Glutamatergic neuron (in vitro differentiated cells): ENCODE measurements at places on chromosomes 6 and 20. TPM values are rescaled to one million over a fixed set of nuclear protein-coding genes. Genes with fewer than 3 reads are reported as not detected.
A peak's percentile ranks its signal among the peaks of the same experiment; 100 is the strongest.

GRCh38 chr6:8436966-8437365 lies 1.6 kb upstream of the SLC35B3 start:
- H3K4me3 ChIP-seq = peak overlapping the region; percentile 34
- no peak for DNase-seq
- no peaks in the 10 kb centered on the region for H3K27me3 ChIP-seq
- peaks cover 13% of the 10 kb centered on the region for H3K4me1 ChIP-seq
- no peaks in the 10 kb centered on the region for H3K36me3 ChIP-seq

Gene AKAP12
- 240 TPM for total RNA-seq

GRCh38 chr20:10172998-10173655 lies 45.5 kb upstream of the SNAP25 start:
- DNase-seq = no peak
- peaks cover 3% of the 10 kb centered on the region for H3K27me3 ChIP-seq
- H3K36me3 ChIP-seq = no peaks in the 10 kb centered on the region
- no peak overlapping the region for H3K4me3 ChIP-seq
- H3K27ac ChIP-seq = no peak overlapping the region
- H3K4me1 ChIP-seq = peaks cover 10% of the 10 kb centered on the region

- no peak for DNase-seq
- H3K4me1 ChIP-seq = peaks cover 1% of the 10 kb centered on the region
- H3K36me3 ChIP-seq = no peaks in the 10 kb centered on the region
- peaks cover 3% of the 10 kb centered on the region for H3K27me3 ChIP-seq
Observed at GRCh38 chr20:39036851-39037250, 74.7 kb downstream of the DHX35 start.

Gene KCNG1
- 3.6 TPM for total RNA-seq

- H3K27me3 ChIP-seq = peaks cover 2% of the 10 kb centered on the region
- peaks cover 32% of the 10 kb centered on the region for H3K4me1 ChIP-seq
- no peaks in the 10 kb centered on the region for H3K36me3 ChIP-seq
- no peak overlapping the region for H3K27ac ChIP-seq
- H3K4me3 ChIP-seq = no peak overlapping the region
- DNase-seq = no peak
Observed at GRCh38 chr6:156816505-156816904, 39.3 kb downstream of the ARID1B start.

Gene RGS17
- total RNA-seq = 11.5 TPM

Gene MROH8
- total RNA-seq = 2.6 TPM

DNA sequence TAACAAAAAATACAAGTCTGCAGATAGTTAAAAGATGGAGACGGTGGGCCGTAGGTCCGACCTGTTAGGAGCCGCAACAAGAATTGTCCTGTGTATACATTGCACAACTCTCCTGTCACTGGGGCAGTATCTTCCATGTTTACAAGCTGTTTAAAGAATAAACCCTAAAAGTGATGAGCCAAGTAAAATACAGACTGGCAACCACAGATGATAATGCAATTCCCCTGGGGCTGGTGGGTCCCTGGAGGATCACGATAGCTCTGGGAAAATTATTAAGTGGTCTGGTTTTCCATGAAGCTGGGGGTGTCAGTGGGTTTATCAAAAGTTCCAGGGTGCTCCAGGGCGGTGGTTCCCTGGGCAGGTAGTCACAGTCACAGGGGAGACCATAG lies 8.1 kb upstream of the FAM50B start:
- no peaks in the 10 kb centered on the region for H3K36me3 ChIP-seq
- DNase-seq = no peak
- H3K27ac ChIP-seq = no peak overlapping the region
- H3K4me3 ChIP-seq = no peak overlapping the region

DNA sequence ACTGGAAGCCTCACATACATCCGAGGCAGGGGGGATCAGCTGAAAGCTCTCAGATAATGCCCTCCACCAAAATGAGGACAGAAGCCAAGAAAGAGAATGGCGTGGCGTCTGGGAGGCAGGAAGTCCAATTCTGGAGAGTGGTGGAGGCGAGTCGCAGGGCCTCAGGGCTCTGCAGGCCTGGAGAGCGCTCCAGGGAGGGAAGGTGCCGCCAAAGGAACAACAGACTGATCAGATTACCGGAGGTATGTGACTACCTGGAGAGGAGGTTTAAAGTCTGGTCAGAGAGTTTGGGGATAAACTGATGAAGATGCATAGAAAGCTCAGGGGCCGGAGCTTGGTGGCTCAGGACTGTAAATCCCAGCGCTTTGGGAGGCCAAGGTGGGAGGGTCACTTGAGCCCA lies 11.2 kb upstream of the IP6K3 start:
- H3K4me1 ChIP-seq = peaks cover 4% of the 10 kb centered on the region
- H3K27ac ChIP-seq = no peak overlapping the region
- no peaks in the 10 kb centered on the region for H3K36me3 ChIP-seq
- H3K4me3 ChIP-seq = no peak overlapping the region
- peaks cover 4% of the 10 kb centered on the region for H3K27me3 ChIP-seq
- DNase-seq = no peak

DNA sequence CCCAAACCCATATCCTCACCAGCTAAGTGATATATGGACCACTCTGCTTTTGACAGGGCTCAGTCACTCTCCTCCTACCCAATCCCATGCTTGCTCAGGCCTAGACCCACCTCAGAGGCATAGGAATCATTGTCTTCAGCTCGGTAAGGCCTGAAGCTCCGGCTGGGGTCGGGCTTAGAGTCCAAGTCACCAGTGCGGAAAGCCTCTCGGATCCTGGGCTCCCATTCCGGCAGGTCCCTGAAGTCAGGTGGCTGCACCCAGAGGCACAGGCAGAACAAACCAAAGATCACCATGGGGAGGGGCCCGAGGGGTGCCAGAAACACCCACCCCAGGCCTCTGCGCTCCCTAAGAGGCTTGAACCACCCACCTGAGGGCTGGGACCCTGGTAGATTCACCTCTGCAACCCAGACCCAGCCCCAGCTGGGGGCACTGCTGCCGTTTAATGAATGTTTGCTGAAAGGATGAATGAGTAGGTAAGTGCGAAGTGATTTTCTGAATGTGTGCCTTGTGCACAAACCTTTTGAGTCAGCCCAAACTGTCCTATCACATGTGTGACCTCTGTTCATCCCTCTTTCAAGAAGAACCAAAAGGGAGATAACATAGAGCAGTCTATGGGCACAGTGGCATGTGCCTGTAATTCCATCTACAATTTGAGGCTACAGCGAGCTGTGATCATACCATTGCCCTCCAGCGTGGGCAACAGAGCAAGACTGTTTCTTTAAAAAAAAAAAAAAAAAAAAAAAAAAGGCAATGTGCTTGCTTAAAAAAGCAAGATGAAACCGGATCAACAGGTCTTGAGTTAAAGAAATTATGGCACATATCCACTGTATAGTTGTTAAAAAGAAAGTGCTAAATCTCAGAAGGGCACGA lies 39.3 kb upstream of the DSN1 start:
- no peak for DNase-seq
- peaks cover 7% of the 10 kb centered on the region for H3K4me1 ChIP-seq
- H3K27me3 ChIP-seq = peaks cover 4% of the 10 kb centered on the region

Gene PROCR
- total RNA-seq = 0.32 TPM

DNA sequence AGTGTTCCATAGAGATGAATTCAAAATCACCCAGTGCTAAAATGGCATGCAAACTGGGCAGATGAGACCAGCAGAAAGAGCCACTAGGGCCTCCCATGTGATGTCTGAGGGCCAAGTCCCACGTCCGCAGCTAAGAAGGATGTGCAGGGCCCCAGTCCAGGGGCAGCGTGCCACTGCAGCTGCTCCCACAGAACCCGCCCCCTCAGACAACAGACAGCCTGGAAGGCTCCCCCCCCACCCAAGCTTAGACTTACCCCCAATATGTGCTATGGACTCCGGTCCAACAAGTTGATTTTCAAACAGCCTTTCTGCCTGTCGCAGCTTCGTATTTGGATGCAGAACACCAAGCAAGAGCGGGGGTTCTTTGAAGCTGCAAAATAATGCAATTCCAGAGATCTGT lies 14.0 kb downstream of the APMAP start:
- no peak overlapping the region for H3K4me3 ChIP-seq
- H3K36me3 ChIP-seq = peaks cover 53% of the 10 kb centered on the region
- peaks cover 6% of the 10 kb centered on the region for H3K27me3 ChIP-seq

Gene SMIM29
- total RNA-seq = 54.7 TPM

DNA sequence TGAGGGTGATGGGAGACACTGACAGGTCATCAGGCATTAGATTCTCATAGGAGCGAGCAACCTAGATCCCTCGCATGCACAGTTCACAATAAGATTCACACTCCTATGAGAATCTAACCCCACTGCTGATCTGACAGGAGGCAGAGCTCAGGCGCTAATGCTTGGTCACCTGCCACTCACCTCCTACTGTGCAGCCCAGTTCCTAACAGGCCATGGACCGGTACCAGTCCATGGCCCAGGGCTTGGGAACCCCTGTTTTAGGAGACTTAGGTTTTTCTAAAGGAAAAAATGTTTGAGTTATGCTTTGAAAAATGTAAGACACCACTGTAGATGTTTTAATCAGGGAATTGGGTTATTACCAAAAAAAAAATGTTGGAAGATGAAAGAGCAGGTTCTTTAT lies 6.7 kb downstream of the HLA-E start:
- no peak overlapping the region for H3K27ac ChIP-seq
- H3K4me1 ChIP-seq = no peaks in the 10 kb centered on the region
- H3K27me3 ChIP-seq = peaks cover 4% of the 10 kb centered on the region

- H3K36me3 ChIP-seq = no peaks in the 10 kb centered on the region
- no peaks in the 10 kb centered on the region for H3K4me1 ChIP-seq
- H3K4me3 ChIP-seq = no peak overlapping the region
- DNase-seq = no peak
Observed at GRCh38 chr6:86969573-86969972, 32.2 kb downstream of the HTR1E start.

DNA sequence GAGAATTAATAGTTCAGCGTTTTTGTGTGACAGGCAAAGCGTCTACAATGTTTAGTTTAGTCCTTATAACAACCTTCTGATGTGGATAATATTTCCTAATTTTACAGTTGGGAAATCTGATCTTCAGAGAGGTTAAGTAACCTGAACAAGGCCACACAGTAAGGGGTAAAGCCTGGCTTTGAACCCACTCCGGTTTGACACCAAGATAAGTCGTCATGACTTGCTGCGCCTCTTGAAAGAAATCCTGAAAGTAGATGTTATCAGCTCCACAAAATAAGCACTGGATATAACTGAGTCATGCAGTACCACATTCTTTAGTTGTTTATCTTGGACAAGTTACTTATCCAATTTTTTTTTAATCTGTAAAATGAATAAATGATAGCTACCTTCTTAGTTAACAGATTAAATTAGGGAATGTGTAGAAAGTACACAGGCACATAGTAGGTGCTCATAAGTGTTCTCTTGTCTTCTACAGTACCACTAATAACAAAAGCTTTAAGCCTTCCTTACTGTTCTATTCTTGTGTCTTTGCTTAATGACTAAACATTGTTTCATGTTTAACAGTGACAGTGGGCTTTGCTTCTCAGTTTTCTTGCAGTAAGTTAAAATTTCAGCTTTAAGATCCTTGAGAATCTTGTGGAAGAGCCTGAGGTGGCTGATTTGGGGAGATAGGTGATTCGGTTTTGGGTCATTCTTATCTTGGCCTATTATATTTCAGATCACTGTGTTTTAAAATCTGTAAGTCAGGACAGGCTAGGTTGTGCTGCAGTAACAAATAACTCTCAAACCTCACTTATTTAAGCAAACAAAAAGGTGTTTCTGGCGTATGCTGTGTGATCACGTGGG lies 2.1 kb downstream of the HIVEP1 start:
- no peak for DNase-seq
- H3K4me3 ChIP-seq = peak overlapping the region; percentile 92
- peaks cover 16% of the 10 kb centered on the region for H3K4me1 ChIP-seq
- H3K36me3 ChIP-seq = peaks cover 12% of the 10 kb centered on the region
- H3K27me3 ChIP-seq = peaks cover 10% of the 10 kb centered on the region

DNA sequence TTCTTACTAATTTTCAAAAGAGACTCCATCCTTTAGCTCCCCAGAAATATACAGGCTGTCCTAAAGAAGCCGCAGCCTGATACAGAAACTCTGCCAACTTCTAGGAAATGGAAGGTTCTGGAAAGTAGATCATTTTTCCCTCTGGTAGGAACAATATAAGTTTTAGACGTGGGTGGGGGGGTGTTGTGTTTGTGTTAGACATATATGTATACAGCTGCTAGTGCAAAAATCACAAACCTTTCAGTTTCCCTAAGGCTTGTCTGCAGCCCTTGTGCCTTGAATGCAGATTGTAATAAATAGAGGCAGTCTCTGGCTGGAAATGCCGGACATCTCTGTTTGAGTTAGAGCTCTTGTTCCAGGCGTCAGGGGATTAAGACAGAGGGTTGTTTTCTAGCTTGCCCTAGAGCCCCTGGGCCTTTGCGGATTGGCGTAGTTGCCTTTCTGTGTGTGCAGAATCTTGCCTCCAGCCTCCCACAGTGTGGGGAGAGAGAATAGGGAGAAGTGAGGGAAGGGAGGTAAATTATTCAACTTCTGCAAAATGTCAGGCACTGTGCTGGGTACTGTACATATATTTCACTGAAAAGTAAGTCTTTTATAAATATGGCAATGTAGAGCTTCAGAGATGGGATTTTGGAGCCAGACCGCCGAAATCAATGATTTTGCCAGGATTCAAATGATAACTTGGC lies 269.7 kb downstream of the PRL start:
- no peak overlapping the region for H3K27ac ChIP-seq
- no peaks in the 10 kb centered on the region for H3K36me3 ChIP-seq
- peaks cover 24% of the 10 kb centered on the region for H3K4me1 ChIP-seq
- no peak for DNase-seq

Gene TRIM10
- not detected for total RNA-seq

DNA sequence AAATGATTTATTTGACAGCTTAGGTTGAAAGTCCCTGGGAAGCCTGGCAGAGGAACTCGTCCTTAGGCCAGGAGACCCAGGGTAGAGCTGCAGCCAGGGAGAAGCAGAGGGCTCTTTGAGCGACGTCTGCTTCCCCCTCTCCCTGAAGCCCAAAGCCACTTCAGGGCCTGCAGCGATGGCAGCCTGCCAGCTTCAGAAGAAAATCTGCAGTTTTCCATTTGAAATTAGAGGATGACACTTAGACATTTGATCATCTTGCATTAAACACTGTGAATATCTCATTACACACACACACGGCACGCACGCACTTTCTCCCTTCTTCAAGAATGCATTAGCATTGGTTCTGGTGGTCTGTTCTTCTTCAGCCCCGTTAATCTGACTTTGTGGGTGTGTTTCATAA lies 96.5 kb downstream of the PLEKHG1 start:
- no peak overlapping the region for H3K27ac ChIP-seq
- no peak overlapping the region for H3K4me3 ChIP-seq
- no peaks in the 10 kb centered on the region for H3K36me3 ChIP-seq
- H3K4me1 ChIP-seq = peaks cover 2% of the 10 kb centered on the region

GRCh38 chr20:47509104-47509661 lies 7.5 kb downstream of the NCOA3 start:
- no peaks in the 10 kb centered on the region for H3K36me3 ChIP-seq
- H3K27ac ChIP-seq = no peak overlapping the region
- H3K4me1 ChIP-seq = peaks cover 4% of the 10 kb centered on the region
- H3K4me3 ChIP-seq = no peak overlapping the region
- H3K27me3 ChIP-seq = no peaks in the 10 kb centered on the region

DNA sequence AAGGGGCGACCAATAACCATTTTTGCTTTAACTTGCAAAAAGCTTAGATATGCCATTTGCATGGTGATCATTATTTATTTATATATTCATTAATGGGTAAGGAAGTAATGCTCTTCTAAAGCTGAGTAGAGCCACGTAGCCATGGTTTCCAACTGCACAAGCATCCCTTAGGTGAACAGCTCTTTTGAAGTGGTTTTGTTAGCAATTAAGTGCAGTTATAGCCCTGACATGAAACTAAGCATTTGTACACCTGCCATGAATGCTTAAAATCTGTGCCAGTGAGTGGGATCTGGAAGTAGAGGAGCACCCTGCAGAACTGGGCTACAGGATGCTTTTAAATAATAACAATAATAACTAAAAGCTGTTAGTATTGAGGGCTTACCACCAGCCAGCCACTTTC lies 19.1 kb downstream of the TRAF3IP2 start:
- no peak for DNase-seq
- no peak overlapping the region for H3K4me3 ChIP-seq
- no peaks in the 10 kb centered on the region for H3K36me3 ChIP-seq
- peaks cover 15% of the 10 kb centered on the region for H3K4me1 ChIP-seq
